Activated CD4-positive, alpha-beta T cell treated with anti-CD3 and anti-CD28 coated beads, Interleukin-10, Interleukin-2, amounts not matched to agents 100 ng/mL and 50 ng/mL, durations not matched to agents 16 hours and 8 hours (primary cell): ENCODE measurements at places on chromosomes 2 and 18.

GRCh38 chr2:236691799-236692167 is 122.2 kb downstream of the ACKR3 start:
- no peak for DNase-seq

DNA sequence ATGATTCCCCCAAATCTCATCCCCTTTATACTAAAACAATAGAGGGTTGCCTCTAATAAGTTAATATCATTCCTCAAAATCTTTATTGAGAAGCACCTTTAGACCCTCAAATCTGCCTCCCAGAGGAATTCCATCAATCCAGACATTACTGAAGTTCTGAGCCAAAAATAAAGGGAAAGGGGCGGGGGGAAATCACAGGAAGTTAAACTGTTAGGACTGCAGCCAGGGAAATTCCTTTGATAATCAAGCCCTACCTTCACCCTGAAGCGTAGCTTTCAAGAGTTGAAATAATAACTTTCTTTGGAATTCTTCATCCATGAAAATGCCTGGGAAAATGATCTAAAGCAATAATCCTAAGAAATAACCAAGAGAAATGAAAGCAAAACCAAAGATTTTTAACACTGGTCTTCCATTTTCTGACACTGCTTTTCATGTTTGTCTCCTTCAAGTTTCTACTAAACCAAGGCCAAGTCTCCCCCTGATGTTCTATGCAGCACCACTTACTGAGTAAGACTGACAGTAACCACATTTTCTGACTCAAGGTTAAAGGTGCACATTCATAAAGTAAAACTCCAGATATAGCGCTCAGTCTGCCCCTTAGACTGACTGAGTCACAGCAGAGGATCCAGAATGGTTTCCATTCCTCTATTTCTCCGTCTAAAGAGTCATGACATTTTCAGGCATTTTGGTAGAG is 78.2 kb downstream of the TCF4 start:
- peak; percentile 28 for DNase-seq

GRCh38 chr2:107436281-107436680 is 390.4 kb upstream of the RGPD4 start:
- DNase-seq, result no peak

DNA sequence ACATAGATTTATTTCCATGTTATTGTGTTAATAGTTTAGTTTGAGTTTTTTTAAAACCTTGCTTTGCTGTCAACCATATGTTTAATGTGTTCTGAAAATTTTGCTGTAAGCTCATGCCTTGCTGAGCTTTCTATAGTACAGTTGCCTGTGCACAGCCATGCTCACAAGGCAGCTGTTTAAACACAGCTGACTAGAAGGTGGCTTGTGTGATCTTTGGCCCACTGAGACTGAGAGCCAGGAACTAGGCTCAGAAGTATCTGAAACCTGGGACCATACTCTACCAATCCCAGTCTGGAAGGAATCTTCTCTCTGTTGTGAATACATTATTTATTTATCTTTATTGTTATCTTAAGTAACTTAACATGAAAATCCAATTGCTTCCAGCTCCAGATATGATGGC is 350.5 kb downstream of the KIAA1328 start:
- DNase-seq, result no peak

GRCh38 chr2:28423856-28424605 is 31.4 kb downstream of the FOSL2 start:
- DNase-seq, result peak; percentile 69

DNA sequence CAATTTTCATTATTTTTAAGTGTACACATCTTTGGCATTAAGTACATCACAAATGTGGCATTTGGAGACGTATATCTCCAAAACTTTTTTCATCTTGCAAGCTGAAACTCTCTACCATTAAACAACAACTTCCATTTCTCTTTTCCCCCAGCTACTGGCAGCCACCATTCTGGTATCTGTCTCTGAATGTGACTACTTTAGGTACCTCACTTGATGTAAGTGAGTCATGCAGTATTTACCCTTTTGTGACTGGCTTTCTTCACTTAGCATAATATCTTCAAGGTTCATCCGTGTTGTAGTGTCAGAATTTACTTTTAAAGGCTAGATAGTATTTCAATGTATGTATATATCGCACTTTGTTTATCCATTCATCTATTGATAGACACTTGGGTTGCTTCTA is 17.0 kb downstream of the BABAM2 start:
- DNase-seq, result no peak

DNA sequence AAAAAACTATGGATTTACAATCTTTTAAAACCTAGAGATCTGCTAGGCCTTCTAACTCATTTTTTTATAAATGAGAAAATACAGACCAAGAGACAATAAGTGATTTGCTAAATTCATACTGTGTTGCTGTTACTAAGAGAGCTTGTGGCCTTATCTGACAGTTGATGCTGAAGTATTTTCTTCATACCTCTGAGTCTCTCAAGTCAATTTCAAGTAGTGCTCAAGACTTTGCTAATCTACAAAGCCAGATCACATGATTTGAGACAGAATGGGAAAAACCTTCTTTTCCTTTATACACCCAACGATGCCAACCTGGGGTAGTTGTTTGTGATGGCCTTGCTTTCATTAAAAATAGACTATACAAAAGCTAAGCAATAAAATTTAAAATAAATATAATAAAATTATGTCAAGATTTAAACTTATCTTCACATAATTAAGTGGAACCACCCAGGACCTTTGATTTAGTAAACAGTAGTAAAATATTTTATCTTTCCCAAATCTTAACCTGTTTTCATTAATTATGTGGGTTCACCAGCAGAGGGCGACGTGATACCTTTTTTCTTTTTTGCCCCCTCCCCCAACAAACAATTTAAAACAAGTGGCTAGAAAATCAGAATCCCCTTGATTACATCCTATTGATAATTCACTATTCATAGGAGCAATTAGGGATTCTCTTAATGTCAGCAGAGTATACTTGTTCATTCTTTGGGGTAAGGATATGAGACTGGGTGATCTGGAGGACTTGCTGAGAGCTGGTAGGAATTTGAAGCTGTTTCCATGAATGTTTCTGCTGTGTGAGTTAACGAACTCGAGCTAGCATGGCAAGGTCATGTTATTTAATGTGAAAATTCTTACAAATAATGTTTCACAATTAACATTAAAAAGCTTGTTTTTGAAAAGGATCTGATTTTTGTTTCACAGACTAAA is 49.6 kb upstream of the SLC5A7 start:
- DNase-seq, result peak; percentile 3

DNA sequence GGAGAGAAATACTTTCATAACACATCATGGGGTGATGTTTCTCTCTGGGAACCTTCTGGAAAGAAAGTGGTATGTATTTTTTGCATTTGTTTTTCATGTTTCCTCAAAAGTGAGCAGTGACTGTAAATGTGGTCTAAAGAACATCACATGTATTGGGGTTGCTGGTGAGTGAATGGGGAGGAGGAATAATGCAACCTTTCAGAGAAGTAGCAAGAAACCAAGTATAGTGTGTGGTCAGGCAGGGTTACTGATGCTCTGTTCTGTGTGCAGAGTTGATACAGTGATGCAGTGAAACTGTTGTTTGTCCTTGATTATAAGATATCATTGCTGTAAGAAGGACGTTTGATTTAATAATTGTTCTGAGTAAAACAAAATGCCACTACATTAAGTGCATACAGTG is 24.1 kb downstream of the ADNP2 start:
- DNase-seq, result no peak

DNA sequence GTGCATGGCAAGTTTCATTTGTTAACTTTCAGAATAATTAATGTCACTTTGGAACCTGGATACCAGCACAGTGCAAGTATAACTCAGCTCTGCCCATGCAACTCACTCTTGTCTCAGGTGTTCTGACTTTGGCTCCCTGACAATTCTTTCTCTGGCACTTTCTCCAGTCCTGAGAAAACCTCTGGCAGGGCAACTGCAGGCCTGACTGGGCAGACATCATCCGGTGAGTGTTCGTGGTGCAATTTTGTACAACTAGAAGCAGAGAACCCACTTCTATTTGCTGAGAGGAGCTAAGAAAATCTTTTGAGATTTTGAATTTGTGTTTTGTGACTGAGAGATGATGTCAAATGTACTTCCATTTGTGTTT is 143.0 kb downstream of the AQP4 start:
- no peak for DNase-seq

DNA sequence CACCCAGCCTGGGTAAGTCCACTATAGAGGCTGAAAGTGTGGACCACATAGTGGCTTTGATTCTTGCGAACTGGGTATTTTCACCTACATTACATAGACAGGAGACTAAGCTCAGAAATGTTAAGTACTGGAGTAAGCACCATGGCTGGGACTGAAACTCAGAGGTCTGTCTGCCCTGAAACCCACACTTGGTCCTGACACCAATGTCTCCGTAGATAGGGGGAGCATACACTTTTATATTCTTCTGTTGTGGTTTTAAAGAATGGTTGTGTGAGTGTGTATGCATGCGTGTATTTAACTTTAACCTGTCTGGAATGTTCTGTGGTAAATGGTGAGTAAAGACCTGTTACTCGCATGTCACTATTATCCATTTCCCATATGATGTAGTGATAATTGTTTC is 10.3 kb upstream of the NPPC start:
- no peak for DNase-seq

- DNase-seq, result no peak
Observed at GRCh38 chr2:19887510-19887909, 14.3 kb downstream of the TTC32 start.

DNA sequence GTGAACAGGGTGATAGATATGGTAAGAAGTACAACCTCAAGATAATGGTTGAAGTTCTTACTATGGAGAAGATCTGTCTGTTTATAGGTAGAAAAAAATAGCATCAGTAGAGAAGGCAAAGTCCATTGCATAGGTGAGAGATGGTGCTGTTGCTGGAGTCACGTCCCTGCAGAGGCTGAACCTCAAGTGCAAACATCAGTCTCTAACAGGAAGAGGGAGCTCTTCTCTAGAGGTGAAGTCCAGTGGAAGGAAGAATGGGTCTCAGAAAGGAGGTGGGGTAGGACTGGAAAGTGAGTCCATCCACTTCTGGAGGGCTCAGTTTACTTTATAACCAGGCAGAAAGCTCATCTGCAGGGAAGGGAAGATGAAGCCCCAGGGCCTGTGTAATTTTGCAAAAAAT is 337.7 kb downstream of the MEIS1 start:
- DNase-seq, result no peak

DNA sequence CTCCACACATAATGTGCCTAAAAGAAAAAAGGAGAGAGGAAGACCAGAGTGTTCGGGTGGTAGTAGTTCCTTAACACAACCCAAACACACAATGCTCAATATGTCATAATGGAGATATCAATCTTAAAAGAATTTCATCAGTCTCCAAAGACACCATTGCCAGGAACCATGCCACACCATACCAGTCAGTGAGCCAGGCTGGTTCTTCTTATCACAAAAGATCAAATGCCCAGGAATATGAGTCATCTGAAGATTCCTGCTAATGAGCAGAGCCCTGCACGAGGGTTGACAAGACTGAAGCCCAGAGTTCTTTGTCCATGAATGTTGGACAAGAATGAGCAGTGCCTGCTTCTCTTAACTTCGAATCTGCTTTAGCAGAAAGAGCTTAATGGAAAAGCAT is 262.3 kb downstream of the ZNF516 start:
- no peak for DNase-seq

- no peak for DNase-seq
Observed at GRCh38 chr2:96816836-96817702, 1.0 kb downstream of the CNNM3 start.

DNA sequence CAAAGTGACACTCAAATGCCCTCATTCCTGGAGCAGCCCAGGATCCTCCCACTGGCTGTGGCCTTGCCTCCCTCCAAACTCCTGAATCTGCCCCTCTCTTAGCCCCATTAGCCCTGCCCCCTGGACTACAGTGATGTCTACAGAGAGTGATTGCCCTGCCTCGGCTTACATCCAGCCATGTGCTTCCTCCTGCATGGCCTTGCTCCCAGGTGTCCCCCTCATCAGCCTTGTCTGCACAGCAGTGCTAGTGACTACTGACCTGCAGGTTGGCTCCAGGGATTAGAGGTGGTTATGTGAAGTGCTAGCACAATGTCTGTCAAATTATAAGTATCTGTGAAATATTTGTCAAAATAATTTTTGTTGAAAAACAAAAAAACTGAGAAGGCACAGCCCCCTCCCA is 259.1 kb upstream of the MYT1L start:
- DNase-seq, result no peak

DNA sequence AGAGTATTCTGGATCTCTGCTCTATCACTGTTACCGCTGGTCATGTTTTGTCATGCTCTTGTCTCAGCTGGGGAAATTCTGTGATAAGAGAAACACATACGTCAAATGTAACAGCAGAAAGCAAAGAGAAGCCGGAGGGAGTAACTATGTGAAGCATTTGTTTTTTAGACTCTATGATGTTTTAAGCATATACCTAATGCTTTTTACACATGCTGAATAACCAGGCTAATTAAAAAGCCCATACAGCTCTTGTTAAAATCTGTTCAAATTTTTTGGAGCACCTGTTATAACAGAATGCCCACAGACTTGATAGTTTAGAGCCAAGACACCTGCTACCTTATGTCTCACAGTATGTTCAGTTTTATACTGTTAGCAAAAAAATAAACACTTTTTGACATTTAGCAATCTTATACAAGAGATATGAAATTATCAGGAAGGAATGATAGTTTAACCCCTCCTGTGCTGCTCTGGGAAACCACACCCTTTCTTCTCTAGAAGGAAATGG is 92.3 kb upstream of the TANK start:
- no peak for DNase-seq

- DNase-seq, result no peak
Observed at GRCh38 chr2:181420259-181421130, 36.7 kb upstream of the ITGA4 start.
